ENCODE measurements at places on chromosomes 1 and 21.

- DNase-seq, result no peak
These were observed 16.7 kb downstream of the SPATA21 start for GRCh38 chr1:16420424-16421118.

- DNase-seq, result no peak
These were observed 9.9 kb upstream of the RSRP1 start for GRCh38 chr1:25257196-25257595.

DNA sequence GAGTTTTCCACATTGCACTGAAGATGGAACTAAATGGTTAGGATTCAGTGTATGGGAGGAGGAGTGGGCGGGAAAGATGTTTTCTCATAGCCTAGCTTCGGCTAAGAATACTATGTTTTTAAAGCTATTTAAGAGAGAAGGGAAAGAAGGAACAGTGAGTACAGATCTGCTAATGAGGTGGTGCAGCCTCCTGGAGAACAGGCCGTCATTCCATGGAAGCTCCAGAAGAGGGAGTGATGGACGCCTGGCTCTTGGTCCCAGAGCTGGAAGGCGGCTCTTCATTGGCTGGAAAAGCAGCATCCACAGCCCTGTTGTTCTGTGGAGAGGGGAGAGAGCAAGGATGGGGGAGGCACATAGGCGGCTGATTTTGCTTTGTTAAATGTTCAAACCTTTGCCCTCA, 6.9 kb downstream of the CAMK1G start:
- DNase-seq, result peak; percentile 24

- no peak for DNase-seq
These were observed 84.9 kb downstream of the CDC7 start for GRCh38 chr1:91585502-91585901.

DNA sequence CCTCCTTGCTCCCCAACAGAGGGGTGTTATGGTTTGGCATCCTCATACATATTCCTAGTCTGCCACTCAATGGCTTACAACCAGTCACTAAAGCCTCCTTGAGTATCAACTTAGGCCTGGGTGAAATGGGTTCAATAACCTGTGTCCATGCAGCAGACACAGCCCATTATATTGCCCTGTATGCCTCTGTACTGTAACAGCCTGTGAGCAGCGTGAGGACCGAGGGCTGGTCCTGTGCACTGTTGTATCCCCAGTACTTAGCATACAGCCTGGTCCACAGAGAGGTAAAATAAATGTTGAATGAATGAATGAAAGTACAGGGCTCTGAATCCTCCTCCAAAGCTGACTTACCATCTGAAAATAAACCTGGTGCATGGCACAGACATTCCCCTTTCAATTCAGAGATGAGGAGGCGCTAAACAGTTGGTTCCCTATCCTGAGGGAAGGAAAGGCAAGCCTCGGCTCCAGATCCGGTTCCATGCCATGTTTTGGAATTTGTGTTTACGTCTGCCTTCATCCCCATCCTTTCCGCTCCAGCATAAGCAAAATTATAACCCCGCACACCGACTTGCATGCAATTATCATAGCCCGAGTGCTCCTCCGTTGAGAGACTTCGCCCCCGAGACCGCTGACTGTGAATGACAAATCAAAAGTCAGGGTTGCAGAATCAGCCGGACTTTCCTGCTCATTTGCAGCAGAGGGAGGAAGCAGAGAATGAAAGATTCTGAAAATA, 45.0 kb upstream of the DNAJC6 start:
- peak; percentile 13 for DNase-seq

DNA sequence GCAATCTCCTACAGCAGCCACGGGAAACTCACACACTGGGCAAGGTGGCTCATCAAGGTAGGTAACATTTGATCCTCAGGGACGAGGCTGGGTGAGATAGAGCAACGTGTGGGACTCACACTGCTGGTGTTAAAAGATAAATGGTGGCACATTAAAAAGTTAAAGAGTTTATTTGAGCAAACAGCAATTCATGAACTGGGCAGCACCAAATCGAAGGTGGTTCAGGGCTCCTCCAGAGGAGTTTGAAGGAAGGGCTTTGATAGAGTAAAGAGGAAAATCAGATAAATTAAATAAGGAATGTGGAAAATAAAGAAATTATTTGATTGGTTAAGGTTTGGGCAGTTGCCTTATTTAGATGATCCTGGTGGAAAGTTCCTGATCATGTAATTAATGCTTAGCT, 23.6 kb upstream of the TMEM51 start:
- no peak for DNase-seq

- peak; percentile 78 for DNase-seq
These were observed 54.1 kb downstream of the TOMM20 start for GRCh38 chr1:235074523-235075047.

GRCh38 chr1:86833461-86834215, 80.3 kb downstream of the SELENOF start:
- peak; percentile 75 for DNase-seq

DNA sequence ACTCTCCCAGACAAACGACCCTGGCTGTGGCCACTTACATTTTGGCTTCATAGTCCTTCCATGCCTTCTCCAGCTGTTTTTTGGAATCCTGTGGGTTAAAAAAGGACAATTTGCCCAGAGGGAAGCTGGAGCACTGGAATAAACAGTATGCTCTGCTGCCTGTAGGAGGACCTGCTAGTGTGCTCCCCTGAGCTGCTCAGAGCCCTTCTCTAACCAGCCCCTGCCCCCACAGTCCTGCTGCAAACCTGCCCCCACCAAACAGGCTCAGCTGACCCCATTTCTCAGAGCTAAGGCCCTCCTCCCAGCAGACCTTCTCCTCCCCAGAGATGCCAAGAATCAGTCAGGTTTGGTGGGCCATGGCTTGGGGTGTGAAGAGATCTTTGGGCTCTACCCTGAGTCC, 26.9 kb upstream of the TCEA3 start:
- no peak for DNase-seq

- DNase-seq, result no peak
These were observed 44.2 kb downstream of the TMEM53 start for GRCh38 chr1:44630116-44630515.

DNA sequence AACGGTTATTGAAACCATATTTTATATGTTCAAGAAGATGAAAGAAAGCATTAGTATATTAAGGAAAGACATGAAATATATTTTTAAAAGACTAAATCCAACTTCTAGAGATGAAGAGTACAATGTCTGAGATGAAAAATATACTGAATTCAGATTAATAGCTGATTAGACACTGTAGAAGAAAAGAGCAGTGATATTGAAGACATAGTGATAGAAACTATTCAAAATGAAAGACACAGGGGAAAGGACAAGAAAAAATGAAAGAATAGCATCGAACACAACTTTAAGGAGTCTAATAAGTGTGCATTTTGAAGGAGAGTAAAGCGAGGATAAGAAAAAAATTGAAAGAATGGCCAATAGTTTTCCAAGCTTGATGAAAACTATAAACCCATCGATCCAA, 11.2 kb upstream of the IFNAR1 start:
- DNase-seq, result no peak

Measured in endothelial cell of umbilical vein (primary cell).